ENCODE measurements at places on chromosomes 11 and 22.

DNA sequence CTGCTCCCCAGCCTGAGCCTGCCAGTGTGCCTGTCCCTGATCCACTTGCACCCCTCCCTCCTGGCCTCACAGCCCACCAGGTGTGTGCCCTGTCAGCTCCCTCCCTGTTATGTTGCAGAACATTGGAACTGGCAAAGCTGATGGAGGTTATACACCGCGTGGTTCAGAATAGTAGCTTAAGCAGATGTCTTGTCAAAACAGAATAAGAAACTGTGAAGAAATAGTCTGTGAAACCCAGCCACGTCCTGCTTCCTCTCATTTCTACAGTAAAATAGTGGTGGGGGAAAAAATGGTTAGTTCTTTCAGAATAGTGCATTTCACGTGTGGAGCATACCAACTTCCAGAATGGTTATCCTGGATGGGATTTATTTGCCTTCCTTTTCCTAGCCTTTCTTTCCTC, 161.2 kb upstream of the NAV2 start:
- no peak for DNase-seq

DNA sequence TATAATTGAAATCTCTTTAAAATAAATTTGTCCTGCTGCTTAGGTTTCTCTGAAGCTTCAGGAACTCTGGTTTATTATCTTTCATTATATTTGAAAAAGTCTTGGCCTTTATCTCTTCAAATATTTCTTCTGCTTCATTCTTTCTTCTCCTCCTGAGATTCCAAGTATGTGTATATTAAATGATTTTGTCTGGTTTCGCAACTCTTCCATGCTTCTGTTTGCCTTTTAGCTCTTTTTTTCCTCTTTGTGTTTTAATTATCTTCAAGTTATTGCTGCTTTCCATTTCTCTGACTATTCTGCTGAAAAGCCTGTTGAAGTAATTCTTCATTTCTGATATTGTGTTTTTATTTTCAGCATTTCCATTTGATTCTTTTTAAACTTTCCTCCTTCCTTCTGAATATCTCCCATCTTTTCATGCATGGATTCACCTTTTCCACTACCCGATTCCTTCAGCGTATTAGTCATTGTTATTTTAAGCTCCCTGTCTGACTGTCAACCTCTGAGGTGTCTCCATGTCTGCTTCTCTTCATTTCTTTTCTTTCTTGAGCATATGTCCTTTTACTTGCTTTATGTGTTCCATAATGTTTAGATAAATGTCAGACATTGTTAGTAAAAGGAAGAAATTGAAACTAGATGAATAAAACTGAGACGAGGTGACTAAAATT, 46.6 kb upstream of the CTSC start:
- DNase-seq = peak; percentile 76

- DNase-seq = no peak
These were observed 61.1 kb downstream of the FLRT1 start for GRCh38 chr11:64096835-64097234.

- peak; percentile 73 for DNase-seq
These were observed 14.3 kb downstream of the OR2AG2 start for GRCh38 chr11:6757373-6757967.

DNA sequence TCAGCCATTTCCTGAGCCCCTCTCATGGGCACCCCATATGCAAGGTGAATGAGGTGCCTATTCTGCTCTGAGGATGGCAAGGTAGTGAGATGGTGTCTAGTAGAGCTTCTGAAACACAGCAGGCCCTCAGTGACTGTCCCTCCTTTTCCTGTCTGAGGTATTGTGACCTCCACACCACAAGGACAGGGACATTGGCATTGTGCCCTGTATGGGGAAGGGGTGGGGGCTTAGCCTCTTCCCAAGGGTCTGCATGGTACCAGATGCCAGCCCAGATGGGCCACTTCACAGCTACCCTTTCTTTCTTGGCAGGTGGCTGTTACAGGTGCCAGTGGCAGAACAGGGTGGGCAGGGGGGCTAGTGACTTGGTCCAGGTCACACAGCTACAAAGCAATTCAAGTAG, 78.8 kb downstream of the CABIN1 start:
- DNase-seq = no peak

DNA sequence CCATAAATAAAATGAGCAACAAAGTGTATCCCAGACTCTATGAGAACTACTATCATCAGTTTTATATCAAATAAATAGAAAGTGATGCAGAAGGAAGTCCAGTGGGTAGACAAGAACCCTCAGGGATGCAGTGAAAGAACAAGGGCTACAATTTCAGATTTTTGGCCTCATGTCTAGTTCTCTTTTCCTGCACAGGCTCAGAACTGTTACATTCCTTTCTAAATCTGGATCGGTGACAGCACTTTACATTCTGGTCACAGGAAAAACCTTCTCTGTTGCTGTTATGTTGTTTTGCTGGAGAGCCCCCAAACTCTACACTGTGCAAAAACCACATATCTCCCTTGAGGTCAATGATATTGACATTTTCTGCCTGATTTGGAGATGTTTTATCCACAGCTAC, 108.8 kb upstream of the ANO5 start:
- DNase-seq = no peak

GRCh38 chr11:429391-429790, 12.4 kb downstream of the ANO9 start:
- no peak for DNase-seq

All from iris pigment epithelial cell (primary cell).